ENCODE measurements at places on chromosomes 4 and X.

GRCh38 chr4:8439914-8440491, 520 bp downstream of the ACOX3 start:
- no peak for DNase-seq

- peak; percentile 86 for DNase-seq
Observed at GRCh38 chr4:10096201-10096977, 20.2 kb downstream of the WDR1 start.

- no peak for DNase-seq
Observed at GRCh38 chrX:153874366-153875125, 11.4 kb downstream of the L1CAM start.

- DNase-seq = no peak
Observed at GRCh38 chr4:88242144-88242543, 42.2 kb downstream of the PPM1K start.

DNA sequence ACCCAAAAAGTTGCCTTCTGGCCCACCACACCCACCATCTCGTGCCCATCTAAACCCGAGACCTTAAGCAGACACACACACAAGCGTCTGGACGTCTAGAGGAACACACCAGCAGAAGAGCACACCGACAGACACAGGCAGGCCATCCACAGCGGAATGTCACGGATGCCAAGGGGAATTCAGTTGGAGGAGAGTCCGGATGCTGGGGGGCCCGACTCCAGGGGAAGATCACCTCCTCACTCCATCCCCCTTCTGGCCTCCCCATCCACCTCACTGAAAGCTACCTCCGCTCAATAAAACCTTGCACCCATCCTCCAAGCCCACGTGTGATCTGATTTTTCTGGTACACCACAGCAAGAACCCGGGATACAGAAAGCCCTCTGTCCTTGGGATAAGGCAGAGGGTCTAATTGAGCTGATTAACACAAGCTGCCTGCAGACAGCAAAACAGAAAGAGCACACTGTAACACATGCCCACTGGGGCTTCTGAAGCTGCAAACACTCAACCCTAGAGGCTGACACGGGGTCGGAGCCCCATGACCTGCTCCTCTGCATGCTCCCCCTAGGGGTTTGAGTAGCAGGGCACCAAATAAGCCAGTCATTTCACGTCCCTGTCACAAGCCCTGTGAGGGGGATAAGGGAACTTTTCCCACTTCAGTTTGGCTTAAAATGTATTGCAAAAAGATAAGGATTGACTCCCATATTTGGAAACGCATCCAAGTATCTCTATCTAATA, 339.6 kb upstream of the PCDH10 start:
- DNase-seq = no peak

DNA sequence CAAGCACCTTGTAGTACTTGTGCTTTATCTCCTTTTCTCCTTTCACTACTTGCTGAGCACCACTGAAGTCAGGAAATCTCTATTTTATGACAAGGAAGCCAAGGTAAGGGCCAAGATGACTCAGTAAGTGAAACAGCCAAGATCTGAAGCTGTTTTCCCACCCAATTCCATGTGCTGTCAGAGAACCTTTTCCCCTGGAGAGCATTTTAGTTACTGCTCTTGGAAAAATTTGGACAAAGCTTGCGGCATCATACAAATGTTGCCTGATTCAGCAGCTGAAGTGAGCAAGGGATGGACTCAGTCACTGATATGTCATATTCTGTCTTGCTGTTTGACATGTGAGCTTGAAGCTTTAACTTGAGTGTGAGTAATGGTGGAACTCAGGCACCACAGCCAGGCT, 391.4 kb downstream of the RAB28 start:
- DNase-seq = peak; percentile 33

DNA sequence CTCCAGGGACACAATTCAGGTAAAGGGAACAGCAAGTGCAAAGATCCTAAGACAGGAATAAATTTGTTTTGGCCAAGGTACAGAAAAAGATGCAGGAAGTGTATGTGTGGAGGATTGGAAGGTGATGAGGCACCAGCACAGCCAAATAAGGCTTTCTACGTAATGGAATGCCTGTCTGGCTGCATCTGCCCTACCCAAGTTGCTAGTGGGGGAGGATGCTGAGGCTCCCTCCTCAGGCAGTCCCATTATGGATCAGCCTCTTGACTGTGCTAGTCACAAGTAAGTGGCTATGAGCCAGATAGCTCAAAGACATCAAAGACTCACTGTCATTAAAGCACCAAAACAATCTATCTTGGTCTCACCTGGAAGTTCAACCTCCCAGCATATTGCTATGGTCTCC, 300.9 kb upstream of the FAT4 start:
- no peak for DNase-seq

- DNase-seq = no peak
Observed at GRCh38 chrX:70973221-70973620, 42.3 kb upstream of the SLC7A3 start.

DNA sequence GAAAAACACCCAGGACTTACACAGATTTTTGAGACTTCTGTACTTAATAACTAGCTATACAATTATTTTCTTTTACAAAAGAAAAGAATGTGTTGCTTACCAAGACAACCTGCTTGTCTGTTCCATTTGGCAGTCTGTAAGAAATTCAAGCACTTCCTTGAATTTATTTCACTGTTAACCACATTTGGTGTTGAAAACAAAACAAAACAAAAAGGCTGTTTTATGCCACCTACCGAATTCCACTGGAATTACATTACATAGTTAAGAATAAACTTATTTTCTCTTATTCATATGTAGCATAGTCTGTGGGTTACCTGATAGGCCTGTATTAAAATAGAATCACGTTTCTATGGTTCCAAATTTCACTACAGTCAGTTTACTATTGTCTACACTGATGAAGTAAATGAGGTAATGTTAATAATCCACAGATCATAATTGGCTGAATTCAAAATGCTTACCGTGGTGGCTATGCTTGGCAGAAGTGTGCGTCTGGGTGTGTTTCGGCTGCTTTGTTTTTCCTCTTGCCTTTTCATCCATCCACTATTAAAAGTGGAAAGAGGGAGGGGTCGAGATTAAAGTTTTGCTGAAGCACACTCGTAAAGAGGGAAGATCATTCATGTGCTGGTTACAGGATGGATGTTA, at the start of gene TLR1:
Gene TLR1 (minus strand): TSS at position 138 of the 642 bp plus-strand sequence. CDS start 5,960 bp downstream, outside the sequence.
- peak; percentile 60 for DNase-seq

- no peak for DNase-seq
Observed at GRCh38 chr4:3524920-3525319, 7.3 kb downstream of the LRPAP1 start.

DNA sequence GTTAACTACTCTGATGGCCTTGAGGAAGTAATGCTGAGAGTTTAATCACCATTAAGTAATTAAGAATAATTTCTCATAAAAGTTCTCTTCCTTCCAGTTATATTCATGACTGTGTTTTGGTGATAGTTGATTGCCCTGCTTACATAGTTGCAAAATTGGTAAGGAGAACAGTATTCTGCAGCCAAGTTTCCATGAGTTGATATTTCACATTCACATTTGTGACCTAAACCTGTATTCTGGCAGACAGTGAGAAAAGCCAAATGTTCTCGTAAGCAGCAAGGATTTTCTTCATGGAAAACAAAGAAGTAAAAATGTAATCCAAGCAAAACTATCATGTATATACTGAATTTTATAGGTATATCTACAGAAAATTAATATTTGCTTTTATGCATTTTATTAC, 187.8 kb upstream of the NUDT6 start:
- no peak for DNase-seq

- no peak for DNase-seq
Observed at GRCh38 chr4:107825072-107825824, 516 bp downstream of the SGMS2 start.

GRCh38 chr4:121072224-121073003, at the start of gene NDNF:
NDNF (minus strand) TSS chr4:121072535; CDS start chr4:121045837, 26,698 bp downstream.
- no peak for DNase-seq

- peak; percentile 56 for DNase-seq
Observed at GRCh38 chr4:169051761-169052593, 41.9 kb upstream of the CBR4 start.

DNA sequence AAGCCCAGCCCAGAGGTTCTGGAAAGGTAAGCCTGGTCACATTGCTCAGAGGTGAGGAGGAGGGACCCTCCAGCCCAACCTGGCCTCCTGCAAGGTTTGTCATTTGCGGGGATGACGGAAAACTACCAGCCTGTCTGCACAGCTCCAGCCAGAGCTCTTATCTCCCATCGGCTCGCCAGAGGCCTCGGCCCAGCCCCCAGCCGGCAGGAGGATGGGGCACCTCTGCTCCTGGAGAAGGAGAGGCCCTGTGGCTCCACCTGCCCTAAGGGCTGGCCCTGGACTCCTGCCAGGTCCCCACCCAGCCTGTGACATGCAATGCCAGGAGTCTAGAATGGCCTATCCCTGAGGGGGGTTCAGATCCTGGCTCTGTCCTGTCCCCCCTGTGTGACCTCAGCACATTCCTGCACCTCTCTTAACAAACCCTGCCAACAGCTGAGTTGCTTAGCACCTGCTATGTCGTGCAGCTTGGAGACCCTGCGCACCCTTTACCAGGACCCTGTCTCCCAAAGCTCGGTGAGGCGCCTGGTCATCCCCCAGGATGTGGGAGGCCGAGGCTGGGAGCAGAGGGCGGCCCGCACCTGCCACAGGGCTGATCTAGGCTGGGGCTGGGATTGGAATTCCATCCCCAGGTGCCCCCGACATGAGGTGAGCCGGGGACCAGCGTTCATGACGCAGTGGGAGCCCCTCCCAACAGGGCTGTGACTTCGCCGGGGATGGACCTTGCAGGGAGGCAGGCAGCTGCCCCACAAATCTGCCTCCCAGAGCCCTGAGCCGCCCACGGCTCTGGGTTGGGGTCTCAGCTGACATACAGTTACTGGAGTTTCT, 14.4 kb downstream of the ADRA2C start:
- DNase-seq = no peak

DNA sequence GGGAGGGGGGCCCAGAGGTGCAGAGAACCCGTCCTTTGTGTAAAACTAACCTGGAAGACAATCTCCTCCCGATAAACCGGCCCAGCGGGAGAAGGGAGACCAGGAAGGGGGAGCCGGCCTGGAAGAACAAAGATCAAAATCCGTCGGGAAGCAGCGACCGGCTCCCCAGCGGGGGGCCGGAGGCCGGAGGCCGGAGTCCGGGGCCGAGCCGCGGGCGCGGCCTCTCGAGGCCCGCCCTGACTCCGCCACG, 552 bp downstream of the ZDHHC9 start:
- no peak for DNase-seq

DNA sequence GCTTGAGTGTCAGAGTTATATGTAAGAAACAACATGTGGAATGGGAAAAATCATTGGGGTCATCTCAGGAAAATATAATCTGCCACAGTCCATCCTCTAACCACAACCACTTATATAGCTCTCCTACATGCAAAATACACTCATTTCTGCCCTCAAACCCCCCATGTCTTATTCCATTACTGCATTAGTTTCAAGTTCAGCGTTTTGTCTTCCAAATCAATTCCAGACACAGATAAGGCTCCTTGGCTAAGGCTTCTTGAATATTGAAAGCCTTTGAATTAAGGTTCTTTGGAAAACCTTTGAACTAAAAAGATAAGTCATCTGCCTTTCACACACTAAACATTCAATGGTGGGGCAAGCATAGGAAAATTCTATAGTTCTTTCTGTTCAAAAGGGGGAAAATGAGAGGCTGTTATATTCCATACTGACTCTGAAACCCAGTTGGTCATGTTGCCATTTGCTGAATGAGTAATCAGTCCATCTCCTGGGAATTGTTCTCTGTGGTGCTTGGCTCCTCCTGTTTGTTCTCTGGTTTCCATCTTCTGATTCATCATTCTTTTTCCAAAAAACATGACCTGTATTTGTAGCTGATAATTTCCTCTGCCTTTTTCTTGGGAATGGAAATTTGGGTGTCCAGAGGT, 218.7 kb downstream of the BMPR1B start:
- peak; percentile 78 for DNase-seq

- DNase-seq = peak; percentile 39
Observed at GRCh38 chr4:158914218-158914617, 145.4 kb downstream of the FNIP2 start.
